ENCODE measurements at places on chromosomes 1 and 21.

DNA sequence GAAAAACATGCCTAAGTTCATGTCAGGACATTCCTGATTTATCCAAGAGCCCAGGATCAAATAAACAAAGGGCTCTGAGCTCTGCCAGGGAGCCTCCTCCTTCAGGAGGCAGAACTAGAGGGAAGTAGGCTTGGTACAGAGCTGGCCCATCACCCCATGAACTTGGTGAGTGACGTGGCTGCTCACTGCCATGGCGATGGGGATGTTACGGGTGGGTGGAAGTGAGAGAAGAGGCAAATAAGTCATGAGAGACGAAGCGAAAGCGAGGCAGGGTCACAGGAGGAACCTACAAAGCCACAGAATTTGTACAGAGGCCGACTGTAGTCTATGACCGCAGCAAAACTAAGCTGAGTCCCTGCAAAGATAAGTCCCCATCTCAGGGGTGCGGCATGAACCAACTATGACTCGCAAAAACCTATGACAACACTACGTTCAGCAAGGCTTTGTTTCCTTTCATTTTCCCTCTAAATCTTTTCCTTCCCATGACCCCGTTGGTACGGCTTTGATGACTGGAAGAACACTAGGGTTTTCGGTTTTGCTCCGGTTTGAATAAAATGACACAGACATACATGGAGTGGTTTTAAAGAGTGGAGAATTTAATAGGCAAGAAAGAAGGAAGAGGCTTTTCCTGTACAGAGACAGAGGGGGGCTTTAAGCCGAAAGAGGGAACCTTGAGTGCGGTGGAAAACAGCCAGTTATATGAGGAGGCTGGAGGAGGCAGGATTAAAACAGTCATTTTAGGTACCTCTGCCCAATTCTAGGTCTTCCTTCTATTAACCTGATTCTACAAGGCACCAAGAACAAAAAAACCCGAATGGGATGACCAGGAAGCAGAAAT, 74.1 kb downstream of the CD46 start:
- peak; percentile 84 for DNase-seq

GRCh38 chr1:51265618-51266017, 29.5 kb downstream of the RNF11 start:
- no peak for DNase-seq

DNA sequence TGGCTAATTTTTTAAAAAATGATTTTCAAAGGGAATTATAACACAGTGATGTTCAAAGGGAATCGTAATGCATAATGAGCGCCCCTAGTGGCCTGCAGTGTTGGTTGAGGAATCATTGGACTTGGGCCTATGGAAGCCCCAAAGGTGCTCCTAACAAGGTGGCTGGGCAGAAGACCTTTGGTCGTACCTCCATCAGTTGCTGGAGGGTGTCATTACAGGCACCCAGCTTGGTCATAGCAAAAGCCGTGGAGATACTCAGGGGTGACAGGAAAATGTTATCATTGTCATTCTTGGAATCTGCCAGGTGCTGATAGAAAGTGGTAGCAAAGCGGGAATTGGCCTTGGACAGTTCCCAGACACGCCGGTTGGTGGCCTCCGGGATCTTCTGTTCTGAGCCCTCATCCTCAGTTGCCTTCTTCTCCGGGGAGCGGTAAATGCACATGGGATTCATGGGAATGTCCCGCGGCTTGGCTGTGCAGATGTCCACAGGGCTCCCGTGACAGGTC, 2.7 kb downstream of the SERPINC1 start:
- DNase-seq = no peak

DNA sequence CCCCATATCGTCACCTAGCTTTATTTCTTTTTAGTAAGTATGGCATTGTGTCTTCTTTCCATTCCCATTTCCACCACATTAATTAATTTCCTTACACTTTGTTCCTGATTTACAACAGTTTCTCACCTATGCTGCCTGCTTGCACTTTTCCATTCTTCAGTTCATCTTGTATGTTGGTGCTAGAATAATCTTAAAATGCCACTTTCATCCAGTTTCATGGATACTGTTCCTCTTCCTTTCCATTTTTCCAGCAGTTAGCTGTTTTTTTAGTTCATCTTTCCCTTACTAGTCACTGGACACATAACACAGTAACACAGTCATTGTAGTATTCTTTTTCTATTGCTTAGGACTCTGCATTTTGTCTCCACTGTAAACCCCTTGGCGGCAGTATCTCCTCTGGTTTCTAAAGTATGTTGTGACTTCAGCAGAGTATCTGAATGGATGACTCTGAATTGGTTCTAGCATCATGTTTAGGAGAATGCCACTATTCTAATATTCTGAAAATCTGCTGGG, 2.1 kb downstream of the CDC7 start:
- DNase-seq = no peak

GRCh38 chr1:112033439-112034120, 44.1 kb upstream of the KCND3 start:
- no peak for DNase-seq

DNA sequence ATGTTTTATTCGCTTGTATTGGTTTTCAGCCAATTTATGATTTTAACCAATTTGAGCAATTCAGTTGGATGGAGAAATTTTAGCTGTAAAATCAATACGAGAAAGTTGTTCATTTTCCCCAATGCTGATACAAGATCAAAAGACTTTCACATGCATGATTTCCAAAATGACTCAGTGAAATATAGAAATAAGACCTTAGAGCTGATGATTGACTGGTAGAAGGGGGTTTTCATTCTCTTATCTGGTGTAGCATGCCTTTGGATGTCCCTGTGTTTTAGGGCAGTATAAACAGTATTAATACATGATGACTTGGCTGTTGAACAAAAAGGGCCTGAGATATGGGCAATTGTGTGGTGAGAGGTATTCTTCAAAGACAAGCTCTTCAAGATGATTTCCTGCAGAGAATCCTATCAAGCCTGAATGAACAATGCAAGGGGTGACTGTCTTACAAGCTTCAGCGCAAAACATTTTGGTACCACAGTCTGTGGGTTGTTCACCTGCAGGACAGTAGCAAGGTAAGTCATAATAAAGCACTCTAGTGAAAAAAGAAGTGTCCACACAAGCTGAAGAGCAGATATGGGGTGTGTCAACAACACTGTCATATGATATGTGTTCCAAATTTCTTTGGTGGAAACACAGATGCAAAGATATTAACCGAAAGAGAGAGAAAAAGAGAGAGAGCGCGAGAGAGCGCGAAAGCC, 156.2 kb downstream of the TNFSF18 start:
- no peak for DNase-seq

DNA sequence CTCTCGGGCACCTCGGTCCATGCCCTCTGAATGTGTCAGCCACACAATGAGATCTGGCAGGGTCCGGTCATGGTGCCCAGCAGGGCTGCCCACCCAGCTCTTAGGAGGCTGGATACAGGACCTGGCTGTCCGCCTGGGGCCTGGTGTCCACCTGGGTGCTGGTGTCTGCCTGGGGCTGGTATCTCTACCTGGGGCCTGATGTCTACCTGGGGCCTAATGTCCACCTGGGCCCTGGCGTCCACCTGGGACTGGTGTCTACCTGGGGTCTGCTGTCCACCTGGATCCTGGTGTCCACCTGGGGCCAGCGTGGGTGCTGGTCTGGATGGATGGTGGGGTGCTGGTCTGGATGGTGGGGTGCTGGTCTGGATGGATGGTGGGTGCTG, 45.1 kb upstream of the ACTRT2 start:
- DNase-seq = no peak

DNA sequence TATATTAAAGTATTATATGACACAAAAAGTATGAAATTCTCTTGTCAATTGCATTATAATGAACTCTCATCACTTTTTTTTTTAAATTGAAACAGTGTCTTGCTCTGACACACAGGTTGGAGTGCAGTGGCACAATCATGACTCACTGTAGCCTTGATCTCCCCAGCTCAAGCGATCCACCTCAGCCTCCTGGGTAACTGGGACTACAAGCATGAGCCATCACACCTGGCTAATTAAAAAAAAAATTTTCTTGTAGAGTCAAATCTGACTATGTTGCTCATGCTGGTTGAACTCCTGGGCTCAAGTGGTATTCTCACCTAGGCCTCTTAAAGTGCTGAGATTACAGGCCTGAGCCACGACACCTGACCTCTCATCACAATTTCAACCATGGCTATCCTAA, 259.3 kb downstream of the S1PR1 start:
- DNase-seq = no peak

- no peak for DNase-seq
Measured at GRCh38 chr1:30415171-30415940, 308.0 kb downstream of the MATN1 start.

- peak; percentile 55 for DNase-seq
Measured at GRCh38 chr1:174998569-174999215, 1.1 kb upstream of the CACYBP start.

DNA sequence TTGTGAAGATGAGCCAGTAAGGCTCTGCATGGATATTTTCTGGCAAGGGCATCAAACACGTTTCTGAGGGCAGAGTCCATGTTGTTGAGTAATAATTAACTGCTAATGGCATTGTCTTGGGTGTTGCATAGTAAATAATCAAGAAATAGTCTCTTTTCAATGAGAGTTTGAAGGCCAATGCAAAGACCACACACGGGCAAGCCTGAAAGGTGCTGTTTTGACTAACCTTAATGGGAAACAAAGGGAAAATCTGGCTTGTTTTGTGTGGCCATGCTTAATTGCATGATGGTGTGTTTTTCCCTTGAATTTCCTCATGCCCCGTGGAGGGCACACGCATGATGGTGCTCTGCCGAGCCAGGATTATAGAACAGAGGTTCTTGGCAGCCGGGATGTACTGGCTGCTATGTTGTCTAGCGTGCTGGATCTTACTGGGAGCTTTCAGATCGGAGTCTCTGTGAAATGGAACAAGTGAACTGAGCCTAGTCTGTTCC, 127.6 kb downstream of the NOS1AP start:
- DNase-seq = no peak

GRCh38 chr1:25487628-25488027, 55.8 kb upstream of the LDLRAP1 start:
- DNase-seq = peak; percentile 45

DNA sequence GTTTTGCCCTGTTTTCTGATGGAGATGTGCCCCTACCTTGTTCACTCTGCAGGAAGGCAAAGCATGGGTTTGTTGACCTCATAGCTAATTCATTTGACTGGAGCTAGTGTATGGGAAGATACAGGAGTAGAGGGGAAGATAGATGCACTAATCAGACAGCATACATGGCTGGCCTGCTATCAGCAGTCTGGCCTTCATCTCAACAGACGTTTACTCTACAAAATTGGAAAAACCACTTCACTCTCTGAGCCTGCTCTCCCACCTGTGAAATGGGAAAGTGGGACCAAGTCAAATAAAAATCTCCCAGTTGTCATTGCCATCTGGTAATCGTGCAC, 235.2 kb upstream of the RAB4A start:
- no peak for DNase-seq

DNA sequence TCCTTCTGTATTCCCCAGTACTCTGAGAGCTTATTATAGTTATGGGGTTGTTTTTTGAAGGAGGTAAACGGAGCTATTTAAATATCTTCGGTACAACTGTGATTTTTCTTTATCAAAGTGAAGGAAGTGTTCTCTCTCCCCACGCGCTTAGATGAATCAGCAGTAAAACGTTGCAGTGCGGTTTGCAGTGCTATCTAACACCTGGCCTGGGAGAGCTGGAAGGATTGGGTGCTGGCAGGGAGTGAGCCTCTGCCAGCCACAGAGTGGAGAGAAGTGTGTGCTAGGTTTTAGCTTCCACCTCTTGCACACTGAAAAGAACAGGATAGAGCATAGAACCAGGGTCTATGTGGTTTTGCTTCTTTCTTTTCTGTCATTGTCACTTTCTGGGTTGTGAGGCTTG, 165.9 kb downstream of the SDCCAG8 start:
- DNase-seq = peak; percentile 31

GRCh38 chr21:46619846-46620245, 15.0 kb upstream of the S100B start:
- DNase-seq = no peak

- DNase-seq = no peak
Measured at GRCh38 chr1:54542962-54543539, 5.0 kb upstream of the ACOT11 start.
